GM03348 (cell line): ENCODE measurements at places on chromosomes 7 and 10.

- DNase-seq: peak; percentile 58
Observed at GRCh38 chr10:62651341-62651740, 153.2 kb upstream of the ADO start.

DNA sequence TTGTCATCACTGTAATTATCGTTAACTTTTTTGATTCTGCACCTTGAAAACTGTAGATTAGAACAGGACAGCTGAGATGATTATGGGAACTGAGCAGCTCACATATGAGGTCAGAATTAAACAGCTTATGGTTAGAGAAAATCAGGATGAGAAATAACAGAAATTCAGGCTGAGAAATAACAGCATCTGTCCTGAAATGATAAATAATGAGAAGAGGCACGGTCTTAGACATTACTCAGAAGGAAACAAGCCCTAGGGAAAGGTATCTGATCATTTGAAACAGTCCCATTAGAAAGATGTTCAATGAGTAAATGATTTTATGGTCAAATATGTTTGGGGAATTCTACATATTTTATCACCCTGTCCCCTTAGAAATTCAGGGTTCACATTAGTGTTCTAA, 65.6 kb upstream of the PCGF5 start:
- DNase-seq: no peak

DNA sequence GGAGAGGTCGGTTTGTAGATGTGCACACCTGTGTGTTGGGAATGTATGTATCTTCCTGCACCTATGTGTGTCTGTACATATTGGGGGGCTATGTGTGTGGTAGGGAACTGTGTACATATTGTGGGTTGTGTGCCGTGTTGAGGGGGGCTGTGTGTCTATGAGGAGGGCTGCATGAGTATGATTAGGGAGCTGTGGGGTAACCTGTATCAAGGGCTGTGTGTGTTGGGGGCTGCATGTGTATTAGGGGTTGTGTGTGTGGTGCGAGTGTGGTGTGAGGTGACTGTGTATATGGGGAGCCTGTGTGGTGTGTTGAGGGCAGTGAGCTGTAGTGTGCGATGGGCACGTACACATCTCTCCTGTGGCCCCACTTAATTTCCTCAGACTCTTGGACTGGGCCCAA, 22.2 kb upstream of the PAX2 start:
- DNase-seq: no peak

- DNase-seq: no peak
Observed at GRCh38 chr10:75624638-75625037, 193.2 kb downstream of the LRMDA start.

GRCh38 chr7:92835851-92836488, 403 bp downstream of the CDK6 start:
- peak; percentile 37 for DNase-seq

DNA sequence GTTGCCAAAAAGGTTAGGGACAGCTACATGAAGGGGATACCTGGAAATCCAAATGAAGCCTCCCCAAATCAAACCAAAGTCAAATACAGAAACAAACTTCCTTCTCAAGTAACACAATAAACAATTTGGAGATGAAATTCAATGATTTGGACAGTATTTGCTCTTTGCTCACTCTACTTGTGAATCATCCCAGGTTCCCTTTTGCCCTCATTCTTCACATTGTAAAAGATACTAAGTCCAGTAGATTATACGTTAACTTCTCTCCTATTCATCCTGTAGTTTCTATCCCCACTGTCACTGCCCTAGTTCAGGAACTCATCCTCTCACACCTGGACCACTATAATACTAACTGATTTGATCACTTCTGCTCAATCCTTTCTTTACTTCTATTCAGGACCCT, 28.3 kb downstream of the FZD1 start:
- no peak for DNase-seq

DNA sequence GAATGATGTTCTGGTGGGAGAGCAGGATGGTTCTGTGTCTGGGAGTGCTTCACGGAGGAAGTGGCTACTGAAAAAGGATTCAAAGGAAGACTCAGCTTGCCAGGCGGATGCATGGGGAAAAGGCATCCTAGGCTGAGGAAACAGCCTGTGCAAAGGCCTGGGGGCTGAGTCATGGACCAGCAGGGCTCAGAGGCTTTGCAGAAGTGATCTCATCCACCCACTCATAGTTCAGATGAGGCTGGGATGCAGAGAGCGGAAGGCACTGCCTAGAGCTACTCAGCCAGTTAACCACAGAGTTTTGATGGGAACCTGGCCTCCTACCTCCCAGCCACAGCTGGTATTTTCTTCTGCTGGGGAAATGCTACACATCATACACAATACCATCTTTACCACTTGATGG, 15.8 kb upstream of the ADAMTS14 start:
- DNase-seq: peak; percentile 94

DNA sequence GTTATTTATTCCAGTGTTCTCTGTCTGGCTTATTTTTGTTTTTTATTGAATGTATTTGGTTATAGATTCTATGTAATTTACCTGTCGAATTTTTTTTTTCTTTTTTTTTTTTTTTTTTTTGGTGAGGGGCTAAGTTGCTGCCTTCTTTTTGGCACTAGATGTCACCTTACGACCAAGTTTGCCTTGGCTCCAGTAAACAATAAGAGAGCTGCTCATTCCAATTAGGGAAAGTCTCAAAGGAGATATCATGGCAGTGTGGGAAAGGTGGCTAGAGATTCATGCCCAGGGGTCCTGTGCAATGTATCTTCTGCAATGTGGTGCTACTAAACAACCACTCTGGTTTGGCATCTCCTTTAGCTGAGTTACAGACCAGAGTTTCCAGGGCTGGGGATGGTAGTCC, 84.0 kb downstream of the PTPN20 start:
- no peak for DNase-seq

- no peak for DNase-seq
Observed at GRCh38 chr7:41185851-41186250, 517.0 kb downstream of the INHBA start.

DNA sequence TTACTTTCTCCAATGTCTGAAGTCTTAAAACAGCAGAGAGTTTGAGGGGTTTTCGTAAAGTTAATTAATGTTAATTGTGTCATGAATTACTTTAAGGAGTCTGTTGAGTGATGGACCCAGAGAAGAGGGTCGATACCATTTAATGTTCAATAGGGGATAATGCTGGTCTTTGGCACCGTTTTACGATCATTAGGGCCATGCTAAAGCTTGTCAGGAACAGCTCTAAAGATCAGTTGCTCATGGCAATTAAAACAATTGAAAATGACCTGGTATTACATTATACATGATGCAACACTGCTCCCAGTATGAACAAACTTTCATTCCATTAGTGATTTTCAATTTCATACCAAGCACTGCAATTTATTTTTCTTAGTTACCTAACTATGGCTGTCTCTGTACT, 296.9 kb downstream of the ETV1 start:
- no peak for DNase-seq

DNA sequence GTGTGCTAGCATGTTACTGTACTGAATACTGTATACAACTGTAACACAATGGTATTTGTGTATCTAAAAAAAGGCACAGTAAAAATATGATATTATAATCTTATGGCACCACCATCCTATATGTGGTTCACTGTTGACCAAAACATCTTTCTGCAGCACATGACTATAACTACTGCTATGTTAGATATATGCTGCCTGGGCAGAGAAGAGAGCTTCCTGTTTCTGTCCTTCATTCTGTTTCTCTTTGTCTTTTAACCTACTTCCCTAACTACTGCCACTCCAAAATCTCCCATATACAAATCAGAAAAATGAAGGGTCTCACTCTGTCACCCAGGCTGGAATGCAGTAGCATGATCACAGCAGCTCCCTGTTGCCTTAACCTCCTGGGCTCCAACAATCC, 8.8 kb upstream of the FGL2 start:
- no peak for DNase-seq

DNA sequence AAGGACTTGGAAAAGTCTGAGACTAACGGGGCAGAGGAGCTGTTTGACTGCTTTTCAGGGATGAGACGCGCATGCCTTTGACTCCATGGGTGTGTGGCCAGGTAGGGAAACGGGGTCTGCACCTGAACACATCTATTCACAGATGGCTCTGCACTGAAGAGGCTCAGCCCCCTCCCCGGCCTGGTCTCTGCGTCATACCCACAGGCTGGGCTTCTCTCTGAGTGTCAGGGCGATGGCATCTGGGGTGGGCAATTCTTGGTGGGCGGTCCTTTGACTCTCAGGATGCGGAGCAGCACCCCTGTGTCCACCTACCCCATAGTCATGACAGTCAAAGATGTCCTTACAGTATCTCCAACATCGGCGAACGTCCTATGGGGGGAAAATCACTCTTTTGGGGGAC, 23.0 kb downstream of the PFKP start:
- DNase-seq: no peak

DNA sequence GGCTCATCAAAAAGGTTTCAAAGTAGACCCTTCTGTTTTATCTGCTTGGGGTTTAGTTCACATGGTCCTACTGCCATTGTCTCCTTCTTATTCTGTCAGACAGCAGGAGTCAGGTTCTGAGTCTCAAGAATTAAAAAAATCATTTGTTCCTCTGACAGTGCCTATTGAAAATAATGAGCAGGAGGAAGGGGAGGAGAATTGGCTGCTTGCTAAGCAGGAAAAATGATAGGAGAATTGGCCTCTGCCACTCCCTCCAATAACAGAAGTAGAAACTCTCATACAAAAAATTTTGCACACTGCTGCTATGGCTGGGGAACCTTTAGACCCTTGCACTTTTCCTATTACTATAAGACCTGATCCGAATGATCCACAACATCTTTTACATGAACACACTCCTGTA, 35.7 kb downstream of the OR13A1 start:
- no peak for DNase-seq

DNA sequence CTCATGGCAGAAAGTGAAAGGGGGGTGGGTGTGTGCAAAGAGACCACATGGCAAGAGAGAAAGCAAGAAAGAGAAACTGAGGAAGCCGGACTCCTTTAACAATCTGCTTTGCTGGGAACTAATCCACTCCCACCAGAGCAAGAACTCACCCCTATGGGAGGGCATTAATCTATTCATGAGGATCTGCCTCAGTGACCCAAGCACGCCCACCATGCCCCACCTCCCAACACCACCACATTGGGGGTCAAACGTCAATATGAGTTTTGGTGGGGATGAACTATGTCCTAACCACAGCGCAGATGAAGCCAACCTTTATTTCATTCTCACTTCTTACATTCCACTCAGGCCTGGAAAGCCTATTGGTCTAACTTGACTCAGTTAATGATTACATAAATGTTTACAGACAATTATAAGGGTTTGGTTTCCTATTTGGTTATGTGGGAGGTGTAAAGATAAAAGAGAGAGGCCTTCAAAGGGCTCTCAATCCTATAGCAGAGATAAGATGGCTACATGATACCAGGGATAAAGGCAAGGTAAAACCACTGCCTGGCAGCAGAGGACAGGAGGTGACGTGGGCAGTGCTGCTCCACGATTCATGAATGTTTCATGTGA, 601.8 kb downstream of the PARD3 start:
- no peak for DNase-seq

GRCh38 chr10:129969911-129970464, 5.9 kb upstream of the EBF3 start:
- no peak for DNase-seq

DNA sequence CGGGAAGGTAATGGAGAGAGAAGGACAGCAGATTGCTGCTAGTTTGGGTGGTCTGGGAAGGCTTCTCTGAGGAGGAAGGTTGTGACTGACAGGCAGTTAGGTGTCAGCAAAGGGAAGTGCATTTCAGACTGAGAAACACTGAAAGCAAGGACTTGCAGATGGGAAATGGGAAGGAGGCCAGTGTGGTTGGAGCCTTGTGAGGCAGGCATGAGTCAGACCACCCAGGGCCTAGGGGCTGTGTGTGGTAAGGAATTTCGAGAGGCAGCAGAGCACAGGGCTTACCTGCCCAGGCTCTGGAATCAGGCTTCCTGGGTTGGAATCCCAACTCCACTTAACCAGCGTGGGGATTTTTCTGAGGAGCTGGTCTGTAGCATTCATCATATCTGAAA, 53.5 kb downstream of the NRF1 start:
- peak; percentile 77 for DNase-seq

DNA sequence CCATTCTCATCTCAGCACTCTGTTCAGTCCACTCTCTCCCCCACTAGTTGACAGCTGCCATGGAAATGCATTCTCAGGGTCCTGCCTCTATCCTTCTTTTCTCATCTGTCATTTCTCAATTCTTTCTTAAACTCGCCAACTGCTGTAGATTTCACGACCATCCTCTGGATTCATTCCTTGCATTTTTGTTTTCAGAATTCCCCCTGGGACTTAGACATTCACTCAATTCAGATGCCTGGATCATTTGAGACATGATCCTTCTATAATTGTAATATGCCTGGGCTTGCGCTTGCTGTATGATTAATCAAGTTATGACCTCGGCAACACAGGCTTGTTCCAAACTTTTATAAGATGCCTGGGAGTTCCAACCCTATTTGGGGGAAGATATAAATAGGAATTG, 104.5 kb downstream of the RAB11FIP2 start:
- DNase-seq: peak; percentile 18

DNA sequence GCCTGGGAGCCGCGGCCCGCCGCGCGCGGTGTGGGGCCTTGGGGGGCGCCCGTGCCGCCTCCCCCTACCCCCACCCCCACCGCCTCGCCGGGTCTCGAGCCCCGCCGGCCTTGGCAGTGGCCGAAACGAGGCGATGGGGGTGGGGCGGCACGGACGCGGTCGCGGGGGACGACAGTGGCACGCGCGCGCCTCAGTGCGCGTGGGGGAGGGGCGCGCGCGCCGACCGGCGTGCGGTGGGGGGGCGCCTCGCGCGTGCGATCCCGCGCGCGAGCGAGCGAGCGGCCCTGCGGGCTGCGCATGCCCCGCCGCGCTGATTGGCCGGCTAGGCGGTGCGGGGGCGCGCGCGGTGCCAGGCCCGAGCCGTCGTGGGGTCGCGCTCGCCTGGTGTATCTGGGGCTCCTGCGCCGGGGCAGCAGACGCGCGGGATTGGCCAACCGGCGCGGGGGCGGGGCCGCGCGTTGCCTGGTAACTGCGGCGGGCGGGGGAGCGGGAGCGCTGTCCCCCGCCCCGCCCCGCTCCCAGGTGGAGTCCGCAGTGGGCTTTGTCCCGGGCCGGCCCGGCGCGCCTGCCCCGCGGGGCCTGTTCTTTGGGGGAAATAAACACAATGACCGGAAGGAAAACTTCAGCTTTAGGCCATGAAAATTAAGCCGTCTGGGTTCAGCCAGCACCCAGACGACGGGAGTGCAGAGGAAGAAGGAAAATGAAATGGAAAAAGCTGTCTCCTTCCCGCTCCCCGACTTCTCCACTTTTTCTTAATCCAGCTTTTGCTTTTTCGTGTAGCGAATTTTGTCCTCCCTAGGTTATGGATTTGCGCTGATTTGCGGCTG, 873 bp downstream of the GTF2I start:
- DNase-seq: peak; percentile 99

- DNase-seq: no peak
Observed at GRCh38 chr7:30648744-30649540, 33.3 kb downstream of the CRHR2 start.
